ENCODE measurements at places on chromosomes 2 and 18.

GRCh38 chr2:62568983-62569837 is 63.2 kb upstream of the TMEM17 start:
- no peak for DNase-seq

DNA sequence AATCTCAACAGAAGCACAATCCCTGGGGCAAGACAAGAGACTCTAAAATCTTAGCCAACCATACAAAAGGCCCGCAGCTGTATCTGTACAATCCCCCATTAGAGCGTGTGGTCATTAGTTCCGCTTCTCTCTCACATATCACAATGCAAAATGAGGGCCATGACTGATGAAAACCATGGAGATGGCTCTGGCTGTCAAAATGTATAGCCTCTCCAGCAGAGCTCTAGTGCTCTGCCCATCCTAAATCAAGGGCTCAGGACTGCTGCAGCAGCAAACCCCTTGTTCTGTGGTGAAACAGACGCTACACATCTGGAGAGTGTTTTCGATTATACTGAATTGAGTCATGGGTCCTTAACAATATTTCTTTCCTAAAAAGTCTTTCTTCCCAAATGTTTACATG is 221.0 kb downstream of the PID1 start:
- no peak for DNase-seq

- peak; percentile 32 for DNase-seq
These were observed 19.2 kb downstream of the POU3F3 start for GRCh38 chr2:104872866-104873688.

- no peak for DNase-seq
These were observed 50.5 kb downstream of the SEPTIN10 start for GRCh38 chr2:109563288-109563687.

DNA sequence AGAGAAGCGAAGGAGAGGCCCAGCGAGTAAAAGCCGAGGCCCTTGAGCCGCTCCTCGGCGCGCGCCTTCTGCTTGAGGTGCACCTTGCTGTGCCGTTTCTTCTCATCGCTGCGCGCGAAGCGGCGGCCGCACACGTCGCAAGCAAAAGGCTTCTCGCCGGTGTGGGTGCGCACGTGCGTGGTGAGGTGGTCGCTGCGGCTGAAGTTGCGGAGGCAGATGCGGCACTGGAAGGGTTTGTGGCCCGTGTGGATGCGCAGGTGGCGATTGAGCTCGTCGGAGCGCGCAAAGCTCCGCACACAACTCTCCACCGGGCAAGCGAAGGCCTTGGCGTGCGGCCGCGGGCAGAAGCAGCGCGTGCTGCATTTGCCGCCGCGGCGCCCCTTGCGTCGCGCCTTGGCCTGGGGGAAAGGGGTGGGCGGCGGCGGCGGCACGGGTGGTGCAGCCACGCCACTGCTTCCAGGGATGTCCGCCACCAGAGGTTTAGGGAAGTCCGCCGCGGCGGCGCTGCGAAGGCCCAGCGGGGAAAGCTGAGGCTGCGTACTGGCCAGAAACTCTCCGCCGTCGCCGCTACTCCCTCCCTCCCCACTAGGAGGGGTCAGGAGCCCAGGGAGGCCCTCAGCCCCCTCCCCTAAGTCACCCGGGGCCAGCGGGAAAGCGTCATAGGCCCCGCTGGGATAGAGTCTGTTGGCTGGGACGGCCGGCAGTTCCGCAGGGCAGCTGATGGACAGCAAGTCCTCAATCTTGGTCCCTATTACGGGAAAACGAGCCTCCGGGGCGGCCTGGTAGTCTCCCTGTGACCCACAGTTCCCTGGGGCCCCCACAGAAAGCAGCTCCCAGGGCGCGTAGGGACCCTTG is 1.7 kb downstream of the EGR4 start:
- DNase-seq: no peak

DNA sequence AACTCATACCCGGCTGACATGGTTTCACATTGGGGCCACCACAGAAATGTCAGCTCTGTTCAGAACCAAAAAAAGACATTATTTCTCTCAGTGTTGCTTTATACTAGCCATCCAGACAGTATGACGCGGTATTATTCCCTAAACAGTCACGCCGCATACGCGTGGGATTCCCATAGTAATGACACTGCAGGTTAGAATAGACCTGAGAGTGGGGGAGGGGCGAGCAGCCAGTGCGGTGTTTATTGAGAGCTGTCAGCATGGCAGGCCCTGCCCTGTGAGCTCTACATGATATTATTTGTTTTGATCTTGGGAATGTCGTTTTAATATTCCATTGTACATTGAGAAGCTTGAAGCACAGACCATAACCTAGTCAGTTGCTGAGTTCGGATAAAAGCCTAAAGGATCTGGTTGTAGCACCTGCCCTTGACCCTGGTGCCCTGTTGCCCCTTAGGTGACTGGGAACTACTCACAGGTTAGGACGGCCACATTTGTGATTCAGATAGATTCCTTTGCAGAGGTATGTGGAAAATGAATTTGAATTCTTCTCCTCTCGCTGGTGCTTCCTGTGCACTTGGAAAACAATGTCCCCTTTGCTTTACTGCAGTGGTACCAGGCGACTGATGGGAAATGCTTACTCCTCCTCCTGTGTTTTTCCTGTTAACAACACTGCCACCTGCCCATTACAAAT is 150.1 kb downstream of the ARHGAP28 start:
- no peak for DNase-seq

GRCh38 chr2:212416086-212416485 is 122.5 kb downstream of the ERBB4 start:
- DNase-seq: no peak

DNA sequence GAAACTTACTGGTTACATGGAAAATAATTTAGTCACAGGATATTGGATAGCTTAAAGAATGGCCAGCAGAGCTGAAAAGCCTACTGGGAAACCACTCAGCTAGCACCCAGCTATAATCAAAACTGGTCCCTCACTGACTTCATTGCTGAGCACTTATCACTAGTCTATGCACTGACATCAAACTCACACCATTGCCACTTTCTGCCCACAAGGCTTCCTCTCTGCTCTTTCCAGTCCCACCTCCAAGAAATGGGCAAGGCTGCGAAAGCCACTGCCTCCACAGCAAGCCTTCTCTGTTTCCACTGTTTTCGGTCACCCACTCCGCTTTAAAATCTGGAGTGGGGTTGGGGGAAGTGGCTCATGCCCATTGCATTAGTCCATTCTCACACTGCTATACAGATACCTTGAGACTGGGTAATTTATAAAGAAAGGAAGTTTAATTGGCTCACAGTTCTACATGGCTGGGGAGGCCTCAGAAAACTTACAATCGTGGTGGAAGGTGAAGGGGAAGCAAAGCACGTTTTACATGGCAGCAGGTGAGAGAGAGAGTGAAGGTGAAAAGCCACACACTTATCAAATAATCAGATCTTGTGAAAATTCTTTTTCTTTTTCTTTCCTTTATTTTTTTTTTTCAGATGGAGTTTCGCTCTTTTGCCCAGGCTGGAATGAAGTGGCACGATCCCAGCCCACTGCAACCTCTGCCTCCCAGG is 77.0 kb upstream of the CERS6 start:
- no peak for DNase-seq

DNA sequence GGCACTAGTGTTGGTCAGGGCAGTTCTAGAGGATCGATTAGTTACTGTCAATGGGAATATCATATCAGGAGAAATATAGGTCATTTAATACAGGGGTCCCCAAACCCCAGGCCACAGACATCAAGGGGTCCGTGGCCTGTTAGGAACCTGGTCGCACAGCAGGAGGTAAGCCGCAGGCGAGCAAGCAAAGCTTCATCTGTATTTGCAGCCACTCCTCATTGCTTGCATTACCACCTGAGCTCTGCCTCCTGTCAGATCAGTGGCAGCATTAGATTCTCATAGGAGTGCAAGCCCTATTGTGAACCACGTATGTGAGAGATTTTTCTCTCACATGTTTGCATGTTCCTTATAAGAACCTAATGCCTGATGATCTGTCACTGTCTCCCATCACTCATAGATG is 81.9 kb downstream of the DSC3 start:
- no peak for DNase-seq

GRCh38 chr2:48131539-48132270 is 225.4 kb upstream of the FBXO11 start:
- DNase-seq: no peak

DNA sequence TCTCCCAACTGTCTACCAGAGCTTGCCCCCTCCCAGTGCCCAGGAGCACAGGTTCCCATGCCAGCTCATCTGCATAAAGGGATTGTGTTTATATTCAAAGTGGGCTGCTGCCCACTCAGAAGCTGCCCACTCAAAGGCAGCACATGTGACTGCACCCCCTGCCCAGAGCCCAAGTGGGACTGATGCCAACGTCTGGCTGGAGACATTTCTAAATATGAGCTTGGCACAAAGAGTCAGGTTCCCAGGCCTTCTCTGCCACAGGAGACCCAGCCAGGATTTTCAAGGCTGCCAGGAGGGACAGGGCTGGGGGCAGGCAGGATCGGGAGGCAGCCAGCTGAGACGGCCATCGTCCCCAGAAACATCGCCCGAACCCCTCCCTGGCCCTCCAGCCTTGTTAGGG is 67.1 kb downstream of the ZBTB7C start:
- DNase-seq: no peak

DNA sequence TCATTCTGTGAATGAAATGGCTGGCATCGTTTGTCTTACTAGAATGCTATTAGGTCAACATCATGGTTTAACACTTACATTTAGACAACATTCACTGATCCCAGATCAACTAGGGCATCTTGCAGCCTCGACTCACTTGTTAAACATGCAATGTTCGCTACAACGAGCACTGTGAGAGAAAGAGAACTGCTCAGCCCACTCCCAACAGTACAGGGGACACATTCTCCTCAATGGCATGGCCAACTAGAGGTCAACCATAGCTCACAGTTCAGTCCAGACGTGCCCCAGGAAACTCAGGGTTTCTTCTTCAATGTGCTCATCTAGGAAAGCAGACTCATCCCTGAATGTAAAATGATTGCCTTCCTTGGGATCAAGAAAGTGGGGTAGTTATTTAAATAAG is 5.9 kb downstream of the WIPF1 start:
- no peak for DNase-seq

GRCh38 chr2:238667639-238668038 is 180.2 kb upstream of the TWIST2 start:
- DNase-seq: no peak

DNA sequence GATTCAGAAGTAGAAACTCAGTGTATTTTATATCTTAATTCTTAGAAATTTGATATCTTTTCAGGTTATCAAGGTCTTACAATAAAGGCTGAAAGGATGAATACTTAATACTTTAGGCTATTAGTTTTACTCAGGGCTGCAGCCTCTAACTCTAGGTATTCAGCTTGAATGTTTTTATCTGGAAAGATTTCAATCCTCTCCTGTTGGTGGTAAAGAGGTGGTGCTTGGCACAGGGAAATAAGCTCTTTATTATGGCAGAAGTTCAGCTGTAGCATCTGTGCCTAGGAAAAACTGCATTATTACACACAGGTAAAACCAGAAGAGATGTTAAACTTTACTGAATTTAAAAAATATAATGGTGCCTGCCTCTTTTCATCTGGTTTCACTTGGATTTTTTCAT is 11.1 kb downstream of the ACVR2A start:
- DNase-seq: no peak

DNA sequence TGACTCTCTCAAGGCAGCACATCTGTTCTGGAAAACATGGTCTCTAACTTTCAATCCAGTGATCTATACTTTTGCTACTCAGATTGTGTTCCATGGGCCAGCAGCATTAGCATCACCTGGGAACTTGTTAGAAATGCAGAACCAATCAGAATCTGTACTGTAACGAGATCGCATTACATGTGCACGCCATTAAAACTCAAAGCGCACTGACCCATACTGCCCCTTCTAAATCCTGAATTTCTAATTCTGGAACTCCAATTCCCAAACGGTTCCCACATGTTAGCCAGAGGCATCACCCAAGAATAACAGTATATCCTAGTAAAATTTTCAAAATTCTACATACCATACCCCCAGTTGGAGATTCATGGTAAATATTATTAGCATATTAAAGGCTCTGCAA is 10.5 kb upstream of the DCTN1 start:
- DNase-seq: no peak

DNA sequence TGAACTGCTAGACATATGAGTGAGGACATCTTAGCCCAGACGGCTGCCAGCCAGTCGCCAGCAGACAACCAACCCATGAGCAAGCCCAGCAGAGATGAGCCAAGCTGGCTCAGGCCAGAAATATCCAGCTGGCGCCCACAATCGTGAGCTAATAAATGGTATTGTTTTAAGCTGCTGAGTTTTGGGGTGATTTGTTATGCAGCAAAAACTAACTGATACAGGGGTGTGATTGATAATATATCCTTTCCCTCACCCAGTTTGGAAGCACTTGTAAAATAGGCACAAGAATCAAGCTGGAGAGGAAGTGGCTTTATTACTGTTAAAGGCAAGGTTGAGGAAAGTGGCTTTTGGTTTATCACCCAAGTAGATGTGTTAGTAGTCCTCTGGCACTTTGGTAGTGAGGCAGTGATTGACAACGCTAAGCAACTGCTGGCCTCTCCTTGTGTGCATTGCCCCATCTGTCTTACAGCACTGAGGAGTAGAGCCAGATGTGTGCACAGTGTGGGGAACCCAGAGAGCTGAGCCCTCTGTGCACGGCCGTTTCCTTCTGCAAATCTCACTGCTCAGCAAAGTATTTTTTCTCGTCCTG is 110.1 kb downstream of the MYO1B start:
- no peak for DNase-seq

GRCh38 chr18:6363216-6363615 is 51.5 kb downstream of the L3MBTL4 start:
- no peak for DNase-seq

DNA sequence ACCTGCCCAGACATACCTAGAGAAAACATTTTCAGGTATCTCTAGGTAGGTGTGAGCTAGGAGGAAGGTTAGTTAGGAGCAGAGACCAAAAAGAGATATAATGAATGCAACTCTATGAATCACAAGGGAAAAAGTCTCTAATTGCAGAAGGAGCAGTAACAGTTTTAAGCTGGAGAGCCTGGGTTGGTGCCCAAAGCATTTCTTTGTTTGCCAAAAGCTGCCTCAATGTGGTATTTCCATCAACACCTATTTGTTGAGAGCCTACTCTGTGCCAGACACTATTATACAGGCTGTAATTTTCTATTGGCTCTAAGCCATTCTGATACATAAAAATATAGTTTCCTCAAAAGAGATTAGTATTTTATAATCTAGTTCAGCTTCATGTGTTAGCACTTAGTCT is 141.6 kb downstream of the UBE2E3 start:
- no peak for DNase-seq

DNA sequence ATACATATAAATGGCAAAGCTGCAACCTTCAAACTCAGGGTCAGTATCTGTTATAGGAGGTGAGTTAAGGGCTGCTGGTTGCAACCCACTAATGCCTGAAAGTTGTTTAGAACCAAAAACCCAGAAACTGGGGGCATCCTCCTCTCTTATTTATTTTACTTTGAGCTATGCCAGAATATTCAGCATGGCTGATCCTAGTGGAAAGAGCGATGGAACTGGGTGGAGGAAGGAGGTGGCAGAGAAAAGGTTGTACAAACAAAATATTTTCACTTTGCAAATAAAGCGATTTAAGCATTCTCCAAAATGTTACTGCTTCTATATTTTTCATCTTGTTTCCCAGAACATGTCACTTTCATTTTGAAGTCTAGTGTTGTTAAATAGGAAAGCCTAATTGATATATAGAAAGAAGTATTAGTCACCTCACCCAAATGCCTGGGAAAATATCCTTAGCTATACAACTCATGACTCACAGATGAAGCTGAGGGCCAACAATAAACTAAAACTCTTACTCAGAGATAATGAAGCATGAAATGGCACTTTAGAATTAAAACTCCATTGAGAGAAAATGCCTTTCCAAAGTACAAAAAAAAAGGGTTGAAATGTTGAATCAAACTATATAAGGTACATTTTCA is 251.4 kb upstream of the UBE2E3 start:
- DNase-seq: no peak

GRCh38 chr2:103002954-103003353 is 241.1 kb downstream of the TMEM182 start:
- no peak for DNase-seq

GRCh38 chr2:40957508-40957907 is 505.6 kb upstream of the SLC8A1 start:
- DNase-seq: no peak

All from T-helper 2 cell treated with Interferon-gamma antibody and Interleukin-4, amounts not matched to agents 5 μg/mL and 100 μg/mL, for 36 hours (primary cell).